ENCODE measurements at places on chromosomes 3 and 15.

- DNase-seq, result peak; percentile 43
These were observed 71.9 kb downstream of the MGLL start for GRCh38 chr3:127750226-127751031.

GRCh38 chr15:58463815-58464650 is 32.2 kb downstream of the LIPC start:
- DNase-seq, result no peak

- no peak for DNase-seq
These were observed 4.5 kb upstream of the GSK3B start for GRCh38 chr3:120098710-120099109.

DNA sequence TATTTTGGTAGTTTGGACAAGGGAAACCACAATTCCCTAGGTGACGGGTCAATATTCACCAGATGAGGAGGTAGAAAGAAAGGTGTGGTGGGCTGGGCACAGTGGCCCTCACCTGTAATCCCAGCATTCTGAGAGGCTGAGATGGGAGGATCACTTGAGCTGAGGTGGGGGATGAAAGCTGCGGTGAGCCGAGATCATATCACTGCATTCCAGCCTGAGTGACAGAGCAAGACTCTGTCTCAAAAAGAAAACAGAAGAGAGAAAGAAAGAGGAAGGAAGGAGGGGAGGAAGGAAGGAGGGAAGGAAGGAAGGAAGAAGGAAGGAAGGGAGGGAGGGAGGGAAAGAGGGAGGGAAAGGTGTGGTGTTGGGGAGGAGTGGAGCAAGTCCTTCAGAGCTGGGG is 56.1 kb upstream of the RNF7 start:
- DNase-seq, result no peak

- no peak for DNase-seq
These were observed 98.6 kb upstream of the KLF13 start for GRCh38 chr15:31228011-31228484.
